ENCODE measurements at places on chromosomes 16 and 17. TPM values are rescaled to one million over a fixed set of nuclear protein-coding genes. Genes with fewer than 3 reads are reported as not detected.

- H3K36me3 ChIP-seq = no peaks in the 10 kb centered on the region
- peaks cover 10% of the 10 kb centered on the region for H3K4me1 ChIP-seq
- no peak for DNase-seq
- H3K27me3 ChIP-seq = peaks cover 9% of the 10 kb centered on the region
- H3K27ac ChIP-seq = no peak overlapping the region
- no peak overlapping the region for H3K4me3 ChIP-seq
Observed at GRCh38 chr17:48540213-48540612, 4.7 kb downstream of the HOXB2 start.

- H3K4me3 ChIP-seq = no peak overlapping the region
- H3K36me3 ChIP-seq = no peaks in the 10 kb centered on the region
- DNase-seq = no peak
- H3K4me1 ChIP-seq = peaks cover 7% of the 10 kb centered on the region
Observed at GRCh38 chr17:39235555-39236449, 10.1 kb upstream of the STAC2 start.

GRCh38 chr16:12120217-12120981 lies 143.9 kb downstream of the SNX29 start:
- peak; percentile 18 for DNase-seq
- no peak overlapping the region for H3K4me3 ChIP-seq
- H3K27me3 ChIP-seq = no peaks in the 10 kb centered on the region
- no peaks in the 10 kb centered on the region for H3K36me3 ChIP-seq

DNA sequence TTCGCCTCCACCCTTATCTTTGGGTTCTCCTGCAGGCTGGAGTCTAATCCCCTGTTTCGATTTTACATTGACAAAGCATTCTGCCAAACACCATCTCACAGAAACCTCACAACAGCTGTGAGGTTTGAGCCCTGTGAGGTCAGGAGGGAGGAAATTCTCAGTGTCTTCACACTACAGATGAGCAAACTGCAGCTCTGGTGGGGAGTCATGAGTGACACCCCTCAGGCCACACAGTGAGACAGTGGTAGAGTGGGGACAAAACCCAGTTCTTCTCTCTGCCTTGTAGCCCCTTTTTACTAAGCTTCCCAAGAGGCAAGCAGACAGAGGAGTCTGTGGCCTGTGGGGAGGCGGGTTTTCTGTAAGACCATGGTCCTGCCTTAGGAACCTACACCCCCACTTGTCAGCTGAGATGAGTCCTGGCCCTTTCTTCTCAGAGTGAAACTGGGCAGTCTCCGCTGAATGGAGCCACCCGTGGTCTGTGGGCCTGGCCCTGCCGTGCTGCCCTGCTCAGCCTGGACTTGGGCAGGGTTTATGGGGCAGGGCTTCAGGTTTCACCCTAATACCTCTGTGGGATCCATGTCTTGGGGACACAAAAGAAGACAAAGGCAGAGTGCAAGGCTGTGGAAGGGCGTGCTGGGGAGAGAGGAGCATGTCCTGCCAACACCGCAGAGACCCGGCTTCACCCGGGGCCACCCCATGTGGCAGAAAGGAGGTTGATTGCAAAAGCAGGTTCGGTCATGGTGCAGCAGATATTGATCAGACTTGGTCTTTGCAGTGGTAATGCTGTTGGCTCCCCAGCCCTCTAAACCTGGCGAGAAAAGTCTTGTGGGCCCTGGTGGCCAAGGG lies 59.0 kb downstream of the ABR start:
- DNase-seq = no peak
- H3K27ac ChIP-seq = no peak overlapping the region
- H3K27me3 ChIP-seq = no peaks in the 10 kb centered on the region
- H3K4me1 ChIP-seq = peaks cover 7% of the 10 kb centered on the region
- H3K4me3 ChIP-seq = no peak overlapping the region

DNA sequence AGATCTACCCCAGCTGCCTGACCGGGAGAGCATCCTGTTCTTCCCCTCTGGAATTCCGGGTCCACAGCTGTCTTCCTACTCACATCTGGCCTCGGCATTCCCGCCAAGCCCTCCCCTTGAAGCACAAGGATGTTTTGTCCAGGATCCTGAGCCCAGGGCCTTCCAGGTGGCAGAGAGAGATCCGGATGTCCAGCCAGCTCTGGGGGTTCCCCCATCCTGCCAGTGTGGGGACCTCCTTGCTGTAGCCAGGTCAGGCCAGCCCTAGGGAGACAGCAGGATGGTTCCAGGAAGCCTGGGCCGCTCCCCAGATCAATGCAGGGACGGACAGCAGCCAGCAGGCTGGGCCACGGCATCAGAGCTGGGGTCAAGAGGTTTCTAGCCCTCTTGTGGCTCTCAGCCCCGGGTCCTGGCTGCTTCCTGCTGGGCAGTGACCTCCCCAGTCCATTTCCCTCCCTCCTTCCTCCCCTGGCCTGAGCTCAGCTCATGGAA lies 55.3 kb downstream of the SOCS3 start:
- no peak overlapping the region for H3K4me3 ChIP-seq
- DNase-seq = peak; percentile 49
- H3K27ac ChIP-seq = no peak overlapping the region
- no peaks in the 10 kb centered on the region for H3K36me3 ChIP-seq
- no peaks in the 10 kb centered on the region for H3K27me3 ChIP-seq
- peaks cover 24% of the 10 kb centered on the region for H3K4me1 ChIP-seq

DNA sequence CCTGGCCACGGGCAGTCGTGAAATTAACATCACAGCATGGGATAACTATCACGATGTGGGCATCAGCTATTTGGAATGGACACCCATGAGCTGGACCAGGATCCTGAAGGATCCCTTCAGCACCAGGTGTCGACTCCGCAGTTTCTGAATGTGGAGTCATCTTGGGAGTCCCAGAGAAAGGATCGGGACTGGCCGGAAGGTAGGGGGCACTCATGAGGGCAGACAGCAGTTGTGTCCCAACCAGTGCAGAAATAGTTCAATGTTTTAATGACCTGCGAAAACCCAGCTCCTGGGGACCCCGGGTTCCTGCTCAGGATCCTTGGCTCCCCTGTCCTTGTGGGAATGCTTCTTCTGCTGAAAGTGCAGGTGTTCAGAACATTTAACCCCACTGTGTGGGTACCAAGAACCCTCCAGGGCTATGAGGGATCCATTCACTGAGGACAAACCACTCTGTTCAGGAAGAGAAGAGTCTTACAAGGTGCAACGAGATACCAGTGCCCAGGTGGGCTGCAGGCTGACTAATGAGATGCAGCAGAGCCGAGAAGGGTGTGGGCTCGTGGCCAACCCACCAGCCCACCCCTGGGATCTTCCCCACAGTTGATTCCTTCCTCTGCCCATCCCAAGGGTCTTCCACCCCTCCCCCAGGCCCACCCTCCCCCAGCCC lies 154.8 kb downstream of the SALL1 start:
- no peak overlapping the region for H3K27ac ChIP-seq
- no peaks in the 10 kb centered on the region for H3K4me1 ChIP-seq
- no peak for DNase-seq
- no peaks in the 10 kb centered on the region for H3K27me3 ChIP-seq
- no peaks in the 10 kb centered on the region for H3K36me3 ChIP-seq
- no peak overlapping the region for H3K4me3 ChIP-seq

- peaks cover 15% of the 10 kb centered on the region for H3K4me1 ChIP-seq
- no peak overlapping the region for H3K27ac ChIP-seq
- no peaks in the 10 kb centered on the region for H3K27me3 ChIP-seq
- no peaks in the 10 kb centered on the region for H3K36me3 ChIP-seq
- no peak overlapping the region for H3K4me3 ChIP-seq
Observed at GRCh38 chr17:327296-327695, 25.3 kb downstream of the RPH3AL start.

- no peak overlapping the region for H3K27ac ChIP-seq
- no peaks in the 10 kb centered on the region for H3K4me1 ChIP-seq
- H3K27me3 ChIP-seq = no peaks in the 10 kb centered on the region
- no peak overlapping the region for H3K4me3 ChIP-seq
- DNase-seq = peak; percentile 23
- H3K36me3 ChIP-seq = no peaks in the 10 kb centered on the region
Observed at GRCh38 chr17:48131216-48131824, 23.8 kb downstream of the SNX11 start.

- no peak overlapping the region for H3K27ac ChIP-seq
- no peak for DNase-seq
- H3K27me3 ChIP-seq = peaks cover 48% of the 10 kb centered on the region
- H3K36me3 ChIP-seq = no peaks in the 10 kb centered on the region
- H3K4me1 ChIP-seq = peaks cover 6% of the 10 kb centered on the region
- peak overlapping the region; percentile 50 for H3K4me3 ChIP-seq
Observed at GRCh38 chr17:39738983-39739884, 1.5 kb downstream of the GRB7 start.

DNA sequence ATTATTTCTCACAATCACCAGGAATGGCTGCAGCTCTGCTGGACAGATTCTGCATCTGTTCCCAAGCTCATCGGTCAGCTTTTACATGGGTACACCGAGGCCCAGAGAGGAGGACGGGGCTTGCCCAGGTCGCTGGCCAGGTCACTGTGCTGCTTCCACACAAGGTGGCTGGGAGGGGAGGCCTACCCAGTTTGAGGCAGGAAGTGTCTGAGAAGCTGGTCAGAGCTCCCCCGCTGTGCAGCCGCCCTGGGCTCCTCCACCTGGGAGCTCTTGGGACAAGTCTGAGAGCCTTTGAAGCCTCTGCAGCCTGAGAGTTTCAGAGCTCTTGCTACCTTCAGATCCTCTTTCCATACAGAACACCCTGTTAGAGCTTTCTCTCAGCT lies 143.3 kb downstream of the CLEC16A start:
- H3K27me3 ChIP-seq = no peaks in the 10 kb centered on the region
- no peaks in the 10 kb centered on the region for H3K36me3 ChIP-seq
- no peak overlapping the region for H3K4me3 ChIP-seq
- H3K27ac ChIP-seq = no peak overlapping the region
- H3K4me1 ChIP-seq = peaks cover 14% of the 10 kb centered on the region

- H3K36me3 ChIP-seq = no peaks in the 10 kb centered on the region
- no peak overlapping the region for H3K27ac ChIP-seq
- peaks cover 19% of the 10 kb centered on the region for H3K4me1 ChIP-seq
- H3K27me3 ChIP-seq = no peaks in the 10 kb centered on the region
Observed at GRCh38 chr16:3997231-3997841, 116.8 kb upstream of the CREBBP start.

GRCh38 chr16:27320261-27321012 lies 6.7 kb downstream of the IL4R start:
- DNase-seq = no peak
- H3K27me3 ChIP-seq = no peaks in the 10 kb centered on the region
- no peak overlapping the region for H3K4me3 ChIP-seq
- H3K4me1 ChIP-seq = peaks cover 3% of the 10 kb centered on the region
- peak overlapping the region; percentile 22 for H3K27ac ChIP-seq

- peak within 1 kb of the TSS; percentile 73 for H3K4me3 ChIP-seq
- H3K27ac ChIP-seq = peak within 1 kb of the TSS; percentile 90
Observed at GRCh38 chr17:63621684-63622573, at the start of gene MAP3K3. MAP3K3 (plus strand) TSS chr17:63622417; CDS start chr17:63622760, 343 bp downstream.

DNA sequence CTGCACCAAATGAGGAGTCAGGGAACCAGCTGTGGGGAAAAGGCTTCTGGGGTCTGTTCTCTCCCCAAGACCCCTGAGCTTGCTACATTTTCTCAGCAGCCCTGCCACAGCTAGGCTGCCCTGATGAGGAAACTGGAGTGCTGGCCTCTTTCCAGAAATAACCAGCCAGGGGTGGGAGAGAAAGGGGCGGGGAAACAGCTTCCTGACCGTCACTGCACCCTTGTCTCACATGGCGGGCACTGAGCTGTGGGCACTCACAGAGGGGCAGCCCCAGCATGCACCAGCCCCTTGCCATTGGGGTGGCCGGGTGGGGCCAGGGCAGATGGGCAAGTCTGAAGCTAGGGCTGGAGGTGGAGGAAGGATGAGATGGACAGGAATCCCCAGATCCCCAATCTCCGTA lies 2.9 kb downstream of the SRL start:
- H3K27ac ChIP-seq = peak overlapping the region; percentile 89
- DNase-seq = peak; percentile 59
- no peaks in the 10 kb centered on the region for H3K36me3 ChIP-seq
- peak overlapping the region; percentile 61 for H3K4me3 ChIP-seq
- H3K4me1 ChIP-seq = peaks cover 46% of the 10 kb centered on the region

DNA sequence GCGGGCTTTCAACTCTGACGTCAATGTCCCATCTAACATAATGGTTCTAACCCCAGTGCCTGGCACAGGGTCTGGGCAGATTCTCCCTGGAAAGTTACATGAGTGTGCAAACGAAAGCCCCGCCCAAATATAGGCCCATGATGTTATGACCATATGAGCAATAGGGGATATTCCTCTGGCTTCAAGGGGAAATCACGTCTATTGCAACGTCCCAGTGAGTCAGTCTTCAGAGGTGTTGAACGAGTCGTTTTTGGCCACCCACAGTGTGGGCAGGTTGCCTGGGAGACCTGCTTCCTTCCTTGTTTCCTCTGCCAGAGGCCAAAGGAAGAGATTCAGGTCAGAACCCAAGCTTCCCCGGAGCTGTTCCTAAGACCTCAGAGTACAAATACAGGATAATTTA lies 30.3 kb downstream of the PIK3R5 start:
- H3K27ac ChIP-seq = no peak overlapping the region
- no peak overlapping the region for H3K4me3 ChIP-seq
- no peaks in the 10 kb centered on the region for H3K4me1 ChIP-seq
- no peaks in the 10 kb centered on the region for H3K36me3 ChIP-seq
- H3K27me3 ChIP-seq = no peaks in the 10 kb centered on the region
- DNase-seq = no peak

- no peak within 1 kb of the TSS for H3K27ac ChIP-seq
- peak within 1 kb of the TSS; percentile 52 for H3K4me3 ChIP-seq
- H3K36me3 ChIP-seq = no peaks in the 10 kb centered on the region
- no peak for DNase-seq
Observed at GRCh38 chr17:41734139-41734948, at the start of gene HAP1. HAP1 (minus strand) TSS chr17:41734643; CDS start chr17:41734634, 9 bp downstream.

- no peak for DNase-seq
- peak overlapping the region; percentile 100 for H3K27ac ChIP-seq
- H3K27me3 ChIP-seq = no peaks in the 10 kb centered on the region
- peaks cover 37% of the 10 kb centered on the region for H3K4me1 ChIP-seq
Observed at GRCh38 chr17:38800237-38800760, 943 bp upstream of the PIP4K2B start.

- H3K4me1 ChIP-seq = no peaks in the 10 kb centered on the region
- no peak for DNase-seq
- H3K36me3 ChIP-seq = no peaks in the 10 kb centered on the region
- H3K27me3 ChIP-seq = peaks cover 33% of the 10 kb centered on the region
- no peak overlapping the region for H3K27ac ChIP-seq
Observed at GRCh38 chr16:88635671-88636319, 2.6 kb upstream of the IL17C start.

Gene SULT1A2
- total RNA-seq = not detected

Gene ACSM5
- total RNA-seq = 5.4 TPM

Gene HSPB9
- total RNA-seq = not detected

Gene NPIPA8
- 8.6 TPM for total RNA-seq
